SK-N-SH (cell line): ENCODE measurements at places on chromosomes 7 and 10.

DNA sequence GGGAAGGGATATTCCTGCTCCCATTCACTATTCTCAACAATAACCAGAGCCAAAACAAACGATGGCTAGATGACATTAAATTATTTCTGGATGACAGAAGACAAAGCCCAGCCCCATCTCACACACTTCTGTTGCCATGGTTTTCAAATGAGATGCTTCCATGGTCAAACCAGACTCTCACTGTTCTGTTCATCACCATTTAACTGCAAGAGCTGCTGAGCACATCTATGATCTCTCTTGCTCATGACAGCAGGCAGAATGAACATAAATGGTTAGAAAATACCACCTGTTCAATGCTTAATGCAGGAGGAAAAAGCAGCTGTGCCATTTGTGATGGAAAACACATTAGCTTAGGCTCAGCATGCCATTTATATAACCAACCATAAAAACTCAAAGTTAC is 758.6 kb upstream of the ZWINT start:
- no peak for DNase-seq

DNA sequence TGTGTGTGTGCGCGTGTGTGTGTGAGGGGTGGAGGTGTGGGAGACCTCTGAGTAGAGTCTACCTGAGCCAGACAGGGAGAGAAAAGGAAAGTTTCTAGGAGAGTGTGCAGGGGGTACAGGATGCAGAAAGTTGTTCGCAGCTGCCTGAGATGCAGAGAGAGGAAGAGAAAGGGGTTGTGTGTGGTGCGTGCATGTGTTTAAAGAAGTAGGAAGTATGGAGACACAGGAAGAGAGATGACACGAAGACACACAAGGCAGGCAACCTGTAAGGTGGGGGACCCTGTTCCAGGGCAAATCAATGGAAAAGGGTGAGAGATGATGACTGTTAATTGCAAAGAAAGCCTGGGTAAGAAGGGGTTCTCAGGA is 52.2 kb downstream of the C10orf105 start:
- DNase-seq = no peak

GRCh38 chr10:18949391-18949790 is 99.2 kb upstream of the MALRD1 start:
- DNase-seq = no peak

DNA sequence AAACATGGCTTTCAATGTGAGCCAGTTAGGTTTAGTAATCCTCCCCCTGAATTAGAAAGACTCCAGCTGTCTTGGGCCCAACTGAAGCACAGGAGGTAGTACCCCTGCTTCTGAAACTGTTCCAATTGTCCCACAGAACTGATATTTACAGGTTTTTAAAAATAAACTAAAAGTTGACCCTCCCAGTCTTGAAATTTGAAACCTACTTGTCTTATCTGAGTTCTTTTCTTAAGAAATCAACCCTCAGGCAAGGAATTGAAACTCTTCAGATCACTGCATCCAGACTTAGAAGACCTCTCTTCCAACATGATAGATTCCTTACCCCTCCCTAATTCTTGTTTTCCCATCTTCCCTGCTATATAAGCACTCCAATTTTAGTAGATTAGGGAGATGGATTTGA is 13.3 kb upstream of the ARHGAP21 start:
- DNase-seq = no peak

GRCh38 chr10:33279276-33279675 is 55.2 kb downstream of the NRP1 start:
- no peak for DNase-seq

GRCh38 chr10:5283305-5284158 is 81.2 kb upstream of the UCN3 start:
- DNase-seq = peak; percentile 51

DNA sequence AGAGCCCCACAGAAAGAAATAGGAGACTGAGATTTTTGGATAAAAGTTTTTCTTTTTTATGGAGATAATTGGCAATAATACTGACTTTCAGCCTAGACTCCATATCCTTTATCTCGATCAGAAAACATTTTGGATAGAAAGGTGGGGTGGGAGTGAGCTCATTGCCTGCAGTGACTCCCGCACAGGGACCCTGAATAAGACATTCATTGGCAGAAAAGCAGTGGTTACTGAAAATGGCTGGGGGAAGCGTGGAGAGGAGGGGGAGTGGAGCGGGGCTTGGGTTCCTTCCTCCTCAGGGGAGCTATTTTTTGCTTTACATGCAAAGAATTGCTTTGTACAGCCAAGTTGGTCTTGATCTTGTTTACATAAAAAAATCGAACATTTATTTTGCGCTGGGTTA is 90.4 kb upstream of the BMPER start:
- no peak for DNase-seq

DNA sequence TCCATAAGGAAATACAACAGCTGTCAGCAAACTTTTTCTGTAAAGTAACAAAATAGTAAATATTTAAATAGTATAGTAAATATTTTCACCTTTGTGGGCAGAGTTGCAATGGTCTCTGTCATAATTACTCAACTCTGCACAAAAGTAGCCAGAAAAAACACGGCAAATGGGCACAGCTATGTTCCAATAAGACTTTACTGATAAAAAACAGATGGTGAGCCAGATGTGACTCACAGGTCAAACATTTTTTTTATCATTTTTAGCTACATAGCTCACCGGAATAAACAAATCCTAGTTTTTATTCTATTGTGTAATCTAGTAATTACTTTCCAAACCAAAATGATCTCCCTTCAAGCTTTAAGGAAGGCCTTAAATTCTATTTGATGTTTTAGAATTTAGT is 55.3 kb downstream of the NCAPG2 start:
- peak; percentile 70 for DNase-seq
